ENCODE measurements at places on chromosomes 4 and X. TPM values are rescaled to one million over a fixed set of nuclear protein-coding genes. Genes with fewer than 3 reads are reported as not detected.

The GRIA2 gene
- total RNA-seq: 2.9 TPM

The INTU gene
- total RNA-seq: 18.5 TPM

The MAGEE1 gene
- total RNA-seq: 8.1 TPM

The CENPU gene
- 85.3 TPM for total RNA-seq

The TEX11 gene
- not detected for total RNA-seq

The ASMT gene
- 0.44 TPM for total RNA-seq

The AMER1 gene
- 13.6 TPM for total RNA-seq

The GLUD2 gene
- total RNA-seq: 6.5 TPM

The CNKSR2 gene
- total RNA-seq: 21.0 TPM

The CCDC110 gene
- total RNA-seq: 0.14 TPM

The ADH1B gene
- total RNA-seq: not detected

The TMEM150C gene
- total RNA-seq: 8.9 TPM

The MTTP gene
- 12.0 TPM for total RNA-seq

The DGAT2L6 gene
- total RNA-seq: not detected

GRCh38 chr4:48772556-48772955 is 7.5 kb downstream of the FRYL start:
- H3K27ac ChIP-seq: no peak overlapping the region
- H3K27me3 ChIP-seq: no peaks in the 10 kb centered on the region

GRCh38 chr4:118909173-118909956 is 20.7 kb downstream of the SYNPO2 start:
- no peaks in the 10 kb centered on the region for H3K27me3 ChIP-seq
- H3K27ac ChIP-seq: peak overlapping the region; percentile 30
- H3K36me3 ChIP-seq: no peaks in the 10 kb centered on the region
- peaks cover 4% of the 10 kb centered on the region for H3K4me1 ChIP-seq
- DNase-seq: no peak

- H3K4me3 ChIP-seq: no peak overlapping the region
- H3K4me1 ChIP-seq: no peaks in the 10 kb centered on the region
- H3K27me3 ChIP-seq: peaks cover 14% of the 10 kb centered on the region
- H3K27ac ChIP-seq: no peak overlapping the region
- DNase-seq: no peak
These were observed 407.9 kb upstream of the TENM3 start for GRCh38 chr4:181835348-181835747.

- H3K27me3 ChIP-seq: no peaks in the 10 kb centered on the region
- H3K36me3 ChIP-seq: peaks cover 3% of the 10 kb centered on the region
- DNase-seq: no peak
These were observed 19.5 kb downstream of the TMEM144 start for GRCh38 chr4:158229768-158230167.

DNA sequence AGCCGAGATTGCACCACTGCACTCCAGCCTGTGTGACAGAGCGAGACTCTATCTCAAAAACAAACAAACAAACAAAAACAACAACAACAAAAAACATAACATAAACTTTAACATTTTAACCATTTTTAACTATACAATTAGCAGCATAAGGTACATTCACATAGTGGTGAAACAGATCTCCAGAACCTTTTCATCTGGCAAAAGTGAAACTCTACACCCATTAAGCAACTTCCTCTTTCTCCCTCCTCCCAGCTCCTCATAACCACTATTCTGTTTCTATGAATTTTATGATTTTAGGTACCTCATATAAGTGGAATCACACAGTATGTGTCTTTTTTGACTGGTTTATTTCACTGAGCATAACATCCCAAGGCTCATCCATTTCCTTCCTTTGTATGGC is 103.6 kb downstream of the FAM13A start:
- peaks cover 7% of the 10 kb centered on the region for H3K36me3 ChIP-seq
- no peaks in the 10 kb centered on the region for H3K27me3 ChIP-seq
- no peak overlapping the region for H3K27ac ChIP-seq
- H3K4me3 ChIP-seq: no peak overlapping the region

DNA sequence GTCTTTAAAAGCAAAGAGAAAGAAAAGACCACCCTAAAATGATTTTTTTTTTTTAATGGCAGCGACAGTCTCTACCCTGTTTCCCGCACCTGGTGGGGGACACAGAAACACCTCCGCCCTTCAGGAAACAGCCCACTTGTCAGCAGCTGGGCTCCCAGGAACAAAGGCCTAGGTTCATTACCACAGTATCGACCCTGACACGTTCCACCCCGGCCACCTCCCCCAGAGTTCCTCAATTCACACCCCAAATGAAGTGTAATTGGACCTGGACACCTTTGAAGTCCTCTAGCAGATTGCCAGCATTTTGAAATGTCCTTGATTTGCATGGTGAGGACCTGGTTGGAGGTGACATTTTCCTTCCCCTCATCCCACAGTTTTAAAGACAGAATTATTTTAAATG is 175.0 kb upstream of the BCOR start:
- no peak overlapping the region for H3K27ac ChIP-seq
- DNase-seq: no peak
- H3K36me3 ChIP-seq: no peaks in the 10 kb centered on the region

GRCh38 chrX:82666355-82666754 is 841.7 kb upstream of the POU3F4 start:
- H3K4me1 ChIP-seq: no peaks in the 10 kb centered on the region
- H3K27ac ChIP-seq: no peak overlapping the region
- DNase-seq: no peak
- no peak overlapping the region for H3K4me3 ChIP-seq

DNA sequence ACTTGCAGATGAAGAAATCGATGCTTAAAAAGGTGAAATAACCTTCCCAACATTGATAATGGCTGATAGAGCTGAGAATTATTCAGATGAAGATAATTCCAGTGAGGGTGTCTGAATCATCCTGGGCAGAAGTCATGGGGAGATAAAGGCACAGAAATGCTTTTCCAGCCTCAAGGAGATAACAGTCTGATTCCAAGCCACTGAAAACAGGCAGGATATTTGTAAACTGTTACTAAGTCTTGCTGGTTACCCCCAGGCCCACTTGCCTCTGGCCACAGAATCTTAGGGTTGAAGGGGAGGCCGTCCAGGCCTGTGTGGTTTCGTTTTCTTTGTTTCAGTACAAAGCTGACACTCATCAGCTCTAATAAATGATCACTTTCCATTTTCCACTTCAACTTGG is 158.5 kb downstream of the SH3KBP1 start:
- DNase-seq: no peak
- no peaks in the 10 kb centered on the region for H3K36me3 ChIP-seq
- H3K4me3 ChIP-seq: no peak overlapping the region
- H3K27me3 ChIP-seq: no peaks in the 10 kb centered on the region

DNA sequence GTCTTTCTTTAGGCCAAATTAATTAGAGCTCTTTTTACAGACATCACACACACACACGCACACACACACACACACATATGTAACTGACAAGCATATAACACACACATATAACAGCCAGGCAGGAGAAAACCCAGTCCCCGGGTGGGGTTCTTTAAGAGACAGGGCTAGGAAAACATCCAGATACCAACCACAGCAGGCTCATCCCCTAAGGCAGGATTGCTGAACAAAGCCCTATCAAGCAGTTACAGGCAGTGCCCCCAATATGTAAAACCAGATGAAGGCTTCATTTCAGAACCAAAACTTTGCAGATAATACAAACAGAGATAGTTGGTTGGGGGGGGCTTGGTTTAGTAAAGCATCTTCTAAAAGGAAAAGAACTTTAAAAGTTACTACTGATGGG is 18.0 kb upstream of the FAM47E start:
- H3K27me3 ChIP-seq: no peaks in the 10 kb centered on the region
- H3K36me3 ChIP-seq: peaks cover 4% of the 10 kb centered on the region
- DNase-seq: no peak
- H3K27ac ChIP-seq: no peak overlapping the region
- H3K4me3 ChIP-seq: peak overlapping the region; percentile 15
- peaks cover 14% of the 10 kb centered on the region for H3K4me1 ChIP-seq

DNA sequence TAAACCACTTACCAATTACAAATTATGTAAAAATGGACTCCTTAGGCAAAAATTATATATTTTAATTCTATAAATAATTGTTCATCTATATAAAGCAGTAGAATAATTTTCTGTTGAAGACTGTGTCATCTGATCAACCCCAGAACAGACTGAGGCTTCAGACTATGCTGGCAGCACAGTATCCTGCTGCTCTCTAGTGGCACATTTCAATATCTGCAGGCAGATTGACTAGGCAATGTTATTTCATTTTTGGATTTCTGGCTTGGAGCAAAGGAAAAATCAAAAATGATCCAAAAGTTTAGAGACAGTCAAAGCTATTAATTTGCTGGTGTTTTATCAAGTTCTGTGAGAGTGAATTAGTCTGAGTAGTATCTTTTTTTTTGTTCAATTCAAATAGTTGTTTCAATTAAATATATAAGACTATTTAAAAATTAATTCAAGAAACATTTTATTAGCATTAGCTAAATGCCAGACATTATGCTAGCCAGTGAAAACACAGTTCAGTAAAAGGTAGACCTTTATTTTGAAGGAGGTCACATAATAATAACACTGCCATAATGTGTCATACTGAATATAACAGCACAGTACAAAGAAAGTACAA is 21.3 kb upstream of the SULT1E1 start:
- H3K4me3 ChIP-seq: no peak overlapping the region
- H3K27me3 ChIP-seq: peaks cover 16% of the 10 kb centered on the region

- peaks cover 39% of the 10 kb centered on the region for H3K4me1 ChIP-seq
- peak overlapping the region; percentile 67 for H3K4me3 ChIP-seq
- no peak overlapping the region for H3K27ac ChIP-seq
- DNase-seq: no peak
These were observed 5.4 kb downstream of the WDR1 start for GRCh38 chr4:10111067-10111801.

GRCh38 chr4:81666491-81666890 is 194.8 kb upstream of the RASGEF1B start:
- no peak for DNase-seq
- no peaks in the 10 kb centered on the region for H3K4me1 ChIP-seq
- H3K36me3 ChIP-seq: no peaks in the 10 kb centered on the region

- H3K27me3 ChIP-seq: no peaks in the 10 kb centered on the region
- H3K4me1 ChIP-seq: peaks cover 8% of the 10 kb centered on the region
- no peaks in the 10 kb centered on the region for H3K36me3 ChIP-seq
- no peak within 1 kb of the TSS for H3K4me3 ChIP-seq
- DNase-seq: peak; percentile 63
- no peak within 1 kb of the TSS for H3K27ac ChIP-seq
These were observed at the start of gene PRSS48 for GRCh38 chr4:151276787-151277562. TSS of gene PRSS48 (plus strand) at chr4:151277161. CDS start at chr4:151277173, 12 bp downstream.

DNA sequence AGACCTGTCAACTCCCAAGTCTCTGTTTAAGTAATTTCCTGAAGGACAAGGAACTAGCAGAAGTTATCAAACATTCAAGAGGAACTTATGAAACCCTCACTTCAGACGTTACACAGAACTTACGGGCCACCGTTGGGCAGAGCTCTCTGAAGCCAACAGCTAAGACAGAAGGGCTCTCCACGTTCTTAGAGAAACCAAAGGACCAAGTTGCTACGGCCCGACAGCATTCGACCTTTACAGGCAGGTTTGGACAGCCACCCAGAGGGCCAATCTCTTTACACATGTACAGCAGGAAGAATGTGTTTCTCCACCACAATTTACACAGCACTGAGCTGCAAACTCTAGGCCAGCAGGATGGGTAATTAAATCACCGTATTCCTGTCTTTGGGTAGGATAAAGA is 705.1 kb upstream of the GRID2 start:
- no peak for DNase-seq
- no peak overlapping the region for H3K4me3 ChIP-seq
- no peaks in the 10 kb centered on the region for H3K36me3 ChIP-seq
- H3K27me3 ChIP-seq: no peaks in the 10 kb centered on the region
- no peak overlapping the region for H3K27ac ChIP-seq
- H3K4me1 ChIP-seq: no peaks in the 10 kb centered on the region

DNA sequence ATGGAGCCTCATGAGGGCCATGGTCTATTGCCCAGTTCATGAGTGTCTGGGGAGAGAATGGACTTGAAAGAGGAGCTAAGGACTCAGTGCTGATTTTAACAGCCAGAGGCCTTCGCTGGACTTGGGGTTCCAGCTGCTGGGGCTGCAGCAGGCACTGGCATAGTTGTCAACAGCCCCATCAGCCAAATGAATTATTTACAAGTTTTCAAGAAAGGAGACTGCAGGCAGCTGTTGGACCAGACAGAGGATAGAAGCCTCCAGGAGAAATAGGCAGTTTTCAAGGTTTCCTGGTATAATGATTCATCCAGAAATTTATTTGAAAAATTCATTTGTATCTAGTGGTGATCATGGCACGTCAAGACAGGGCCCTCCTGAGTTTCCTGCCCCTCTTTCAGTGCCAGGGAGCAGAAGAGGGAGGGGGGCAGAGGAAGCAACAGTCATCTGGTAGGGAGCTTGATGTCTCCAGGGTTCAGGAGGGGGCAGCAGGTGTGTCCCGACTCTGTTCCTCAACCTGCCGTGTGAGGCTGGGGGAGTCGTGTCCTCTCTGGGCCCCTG is 63.1 kb upstream of the GPR78 start:
- H3K27me3 ChIP-seq: no peaks in the 10 kb centered on the region
- DNase-seq: no peak
- no peak overlapping the region for H3K27ac ChIP-seq
- H3K36me3 ChIP-seq: no peaks in the 10 kb centered on the region
- no peaks in the 10 kb centered on the region for H3K4me1 ChIP-seq

DNA sequence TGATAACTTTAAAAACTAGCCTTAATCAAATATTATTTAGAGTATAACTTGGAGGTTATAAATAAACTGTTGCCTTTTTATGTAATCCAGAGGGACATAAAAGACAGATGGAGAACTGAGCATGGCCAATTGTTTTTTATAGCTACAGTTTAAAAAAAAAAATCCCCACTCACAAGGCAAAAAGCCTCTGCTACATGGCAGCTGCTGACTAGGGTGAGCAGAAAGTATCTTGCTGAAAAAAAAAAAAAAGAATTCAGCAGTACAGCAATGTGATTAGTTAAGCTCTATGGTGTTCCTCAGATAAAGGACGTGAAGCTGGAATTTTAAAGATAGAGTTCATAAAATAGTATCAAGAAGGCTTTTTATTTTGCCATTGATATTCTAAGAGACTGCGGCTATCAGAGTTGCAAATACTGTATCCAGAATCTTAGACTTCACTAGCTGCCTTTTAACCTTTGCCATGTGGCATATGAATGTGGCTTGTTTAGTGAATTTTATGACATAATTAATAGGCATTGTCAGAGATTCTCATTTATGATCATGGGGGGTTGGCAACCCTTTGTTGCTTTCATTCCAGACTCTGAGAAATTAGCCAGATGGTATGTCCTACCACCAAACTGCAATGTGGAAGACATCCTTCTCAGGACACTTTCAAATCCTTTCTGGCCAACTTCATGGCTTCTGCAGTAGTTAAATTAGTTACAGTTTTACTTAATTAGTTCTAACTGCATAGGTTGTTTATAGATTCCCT is 498.0 kb downstream of the STPG2 start:
- H3K4me3 ChIP-seq: no peak overlapping the region
- no peaks in the 10 kb centered on the region for H3K4me1 ChIP-seq
- no peak for DNase-seq
- H3K27me3 ChIP-seq: no peaks in the 10 kb centered on the region
- no peaks in the 10 kb centered on the region for H3K36me3 ChIP-seq
- H3K27ac ChIP-seq: no peak overlapping the region

- peaks cover 5% of the 10 kb centered on the region for H3K4me1 ChIP-seq
- no peak for DNase-seq
- H3K36me3 ChIP-seq: no peaks in the 10 kb centered on the region
- no peaks in the 10 kb centered on the region for H3K27me3 ChIP-seq
- H3K27ac ChIP-seq: no peak overlapping the region
These were observed 43.1 kb upstream of the PPARGC1A start for GRCh38 chr4:23932901-23933308.

- no peaks in the 10 kb centered on the region for H3K27me3 ChIP-seq
- no peak for DNase-seq
- H3K4me3 ChIP-seq: no peak overlapping the region
- peaks cover 2% of the 10 kb centered on the region for H3K36me3 ChIP-seq
These were observed 375.2 kb downstream of the MAGEE1 start for GRCh38 chrX:76802708-76803107.

Measured in neural crest cell (in vitro differentiated cells).